Right renal pelvis (tissue), 4 donors: ENCODE measurements at places on chromosomes 4 and X. TPM values are rescaled to one million over a fixed set of nuclear protein-coding genes. Genes with fewer than 3 reads are reported as not detected.

DNA sequence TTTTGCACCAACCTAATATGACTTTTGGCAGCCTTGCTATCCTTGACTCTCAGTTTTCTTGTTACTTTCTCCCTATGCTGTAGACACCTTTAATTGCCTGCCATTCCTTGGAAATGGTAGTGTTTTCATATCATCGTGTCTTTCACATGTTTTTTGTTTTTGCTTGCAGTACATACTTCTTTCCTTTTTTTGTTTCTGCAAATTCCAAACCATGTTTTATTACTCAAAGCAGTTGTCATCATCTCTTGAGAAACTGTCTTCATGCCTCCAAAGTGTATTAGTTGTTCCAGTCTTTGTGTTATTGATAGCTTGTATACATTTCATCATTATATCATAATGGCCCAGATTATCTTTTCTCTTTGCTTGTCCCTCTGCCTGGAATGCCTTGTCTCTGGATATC, 57.1 kb downstream of the PDLIM5 start:
- no peak for DNase-seq

The BGN gene
- 230 TPM for polyA plus RNA-seq

The GPM6B gene
- 19.9 TPM for polyA plus RNA-seq

The PAGE2B gene
- polyA plus RNA-seq, result not detected

The SPANXA2 gene
- not detected for polyA plus RNA-seq
